ENCODE measurements at places on chromosomes 5 and 9.

DNA sequence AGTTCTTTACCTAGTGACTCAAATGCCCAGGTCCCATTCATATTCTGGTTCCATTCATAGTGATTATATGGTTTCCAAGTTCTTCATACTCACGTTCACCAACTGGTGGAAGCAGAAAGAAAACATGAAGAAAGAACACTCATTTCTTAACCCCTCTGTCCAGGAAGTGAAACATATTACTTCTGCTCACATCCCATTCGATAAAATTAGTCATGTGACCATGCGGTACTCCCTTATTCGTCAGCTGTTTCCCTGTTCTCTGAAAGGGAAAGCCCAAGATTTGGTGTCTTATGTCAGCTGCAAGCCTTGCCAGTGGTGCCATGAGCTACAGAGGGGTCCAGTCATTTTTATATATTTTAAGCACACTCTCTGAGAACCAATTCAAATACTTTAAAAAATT lies 387.0 kb upstream of the DMAC1 start:
- no peak for DNase-seq

DNA sequence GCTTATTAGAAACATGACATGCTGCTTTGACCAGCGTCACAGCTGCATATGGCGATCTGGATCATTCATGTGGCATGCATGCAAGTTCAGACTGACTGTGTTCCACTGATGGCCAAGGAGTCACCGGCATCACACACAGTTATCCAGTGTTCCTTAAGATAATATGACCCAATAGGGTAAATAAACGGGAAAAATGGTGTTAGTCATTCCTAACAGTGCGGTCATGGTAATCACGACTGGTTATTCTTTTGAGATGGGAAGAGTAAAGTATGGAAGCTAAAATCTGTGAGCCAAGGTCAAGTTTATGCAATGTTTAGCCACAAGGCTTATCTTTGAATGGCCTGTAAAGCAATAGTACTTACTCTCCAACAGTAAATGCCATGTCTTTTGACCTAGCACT lies 29.3 kb upstream of the LVRN start:
- DNase-seq, result no peak

DNA sequence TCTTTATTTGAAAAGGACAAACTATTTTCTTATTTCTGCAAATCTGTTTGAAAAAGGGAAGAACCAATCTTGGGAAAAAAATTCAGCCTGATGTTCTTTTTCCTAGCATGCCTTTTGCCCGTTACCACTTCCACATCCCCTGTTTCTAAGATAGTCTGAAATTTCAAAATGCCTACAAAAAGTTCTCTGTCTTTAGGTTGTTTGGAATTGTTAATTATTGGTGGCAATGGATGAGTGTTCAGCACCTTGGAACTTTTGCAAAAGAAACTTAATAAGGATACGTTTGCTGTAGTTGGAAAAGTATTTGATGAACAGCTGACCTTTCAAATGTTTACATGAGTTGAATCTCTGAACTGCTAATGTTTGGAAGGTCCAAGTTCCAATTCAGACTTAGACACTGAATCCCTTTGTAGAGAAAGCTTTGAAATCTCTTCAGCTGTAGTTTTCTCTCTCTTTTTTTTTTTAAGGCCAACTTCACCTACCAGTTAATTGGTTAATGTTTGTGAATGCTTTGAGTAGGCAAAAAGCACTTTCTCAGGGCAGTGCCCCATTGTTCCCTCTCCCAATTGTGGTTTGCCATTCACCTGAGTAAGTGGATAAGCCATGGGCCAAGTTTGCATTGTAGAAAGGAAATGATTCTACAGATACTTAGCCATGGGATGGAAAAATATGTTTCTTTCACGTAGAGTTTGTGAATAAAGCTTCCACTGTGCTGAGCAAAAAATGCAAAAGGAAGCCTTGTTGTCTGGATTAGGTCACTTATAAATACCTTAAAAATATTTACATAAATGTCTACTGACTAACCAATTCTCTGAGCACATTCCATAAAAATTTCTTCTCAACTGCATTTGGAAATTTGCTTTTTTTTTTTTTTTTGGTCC lies 156.4 kb upstream of the ELL2 start:
- DNase-seq, result no peak

DNA sequence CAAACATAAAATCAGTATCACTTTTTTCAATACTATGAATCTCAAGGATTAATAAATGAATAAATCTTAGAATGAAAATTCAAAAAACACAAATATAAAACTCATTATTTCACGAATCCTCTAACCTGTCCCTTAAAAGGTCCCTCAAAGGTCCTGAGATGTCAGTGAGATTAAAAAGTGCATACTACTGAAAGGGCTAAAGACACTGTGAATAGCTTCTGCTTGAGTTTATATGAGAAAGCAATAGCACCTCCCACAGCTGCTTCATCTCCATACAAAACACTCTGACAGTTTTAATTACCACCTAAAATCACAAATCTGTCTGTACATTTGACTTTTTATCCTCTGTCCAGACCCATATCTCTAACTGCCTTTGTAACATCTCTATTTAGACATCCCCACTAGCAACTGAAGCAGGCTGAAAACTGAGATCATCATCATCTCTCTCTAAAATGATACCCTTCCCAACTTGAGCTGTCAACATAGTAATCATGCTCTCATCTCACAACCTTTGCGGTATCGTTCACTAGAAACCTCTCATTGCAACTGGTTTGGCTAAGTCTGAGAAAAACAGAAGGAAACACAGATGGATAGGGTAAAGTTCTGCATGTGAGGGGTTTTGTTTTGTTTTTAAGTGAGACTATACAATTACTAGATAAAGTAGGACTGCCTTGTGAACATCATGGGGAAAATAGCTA lies 56.3 kb downstream of the TBCA start:
- no peak for DNase-seq

- no peak for DNase-seq
These were observed 18.1 kb downstream of the MYMK start for GRCh38 chr9:133506653-133507038.

- no peak for DNase-seq
These were observed 35.6 kb upstream of the ANXA1 start for GRCh38 chr9:73116031-73116430.

GRCh38 chr9:111812337-111812736 lies 17.6 kb upstream of the SHOC1 start:
- DNase-seq, result no peak

DNA sequence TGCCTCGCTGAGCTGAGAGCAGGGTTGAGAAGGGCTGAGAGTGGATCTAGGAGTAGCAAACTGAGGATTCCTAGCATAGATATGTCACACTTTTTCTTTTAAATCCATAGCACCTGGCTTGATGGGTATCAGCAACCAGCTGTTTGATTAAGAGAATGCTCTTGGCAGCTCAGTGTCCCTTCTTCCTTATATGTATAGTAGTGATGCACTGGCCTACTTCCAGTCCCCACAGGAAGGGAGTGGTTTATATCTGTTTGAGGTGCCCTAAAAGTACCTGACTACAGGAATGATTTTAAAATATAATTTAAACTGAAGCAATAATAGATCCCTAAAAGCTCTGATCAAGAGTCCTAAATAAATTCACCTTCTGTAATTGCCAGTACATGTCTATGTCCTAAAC lies 546.8 kb upstream of the ZNF608 start:
- DNase-seq, result no peak

Data from stimulated activated CD8-positive, alpha-beta memory T cell treated with anti-CD3 and anti-CD28 coated beads, Interleukin-7, amount 100 ng/mL, for 48 hours (primary cell).